ENCODE measurements at places on chromosomes 6 and 20. TPM values are rescaled to one million over a fixed set of nuclear protein-coding genes. Genes with fewer than 3 reads are reported as not detected.

DNA sequence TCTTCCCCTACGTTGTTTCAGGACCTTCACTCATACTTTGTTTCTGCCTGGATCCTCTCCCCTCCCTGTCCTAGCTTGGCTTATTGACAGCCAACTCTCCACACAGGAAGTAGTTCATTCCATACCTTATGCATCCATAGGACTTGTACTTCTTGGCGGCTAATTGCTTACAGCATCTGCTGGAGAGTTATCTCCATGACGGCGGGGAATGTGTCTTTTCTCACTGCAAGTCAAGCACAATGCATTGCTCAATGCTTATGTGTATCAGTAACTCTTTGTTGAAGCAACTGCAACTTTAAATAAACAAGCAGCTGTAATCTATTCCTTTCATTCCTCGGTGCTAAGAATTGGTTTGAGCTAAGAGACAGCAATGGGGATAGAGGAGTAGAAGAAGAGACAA is 551.3 kb upstream of the EPHA7 start:
- no peaks in the 10 kb centered on the region for H3K4me1 ChIP-seq
- H3K27me3 ChIP-seq: no peaks in the 10 kb centered on the region
- H3K27ac ChIP-seq: no peak overlapping the region
- no peaks in the 10 kb centered on the region for H3K36me3 ChIP-seq
- no peak overlapping the region for H3K4me3 ChIP-seq

DNA sequence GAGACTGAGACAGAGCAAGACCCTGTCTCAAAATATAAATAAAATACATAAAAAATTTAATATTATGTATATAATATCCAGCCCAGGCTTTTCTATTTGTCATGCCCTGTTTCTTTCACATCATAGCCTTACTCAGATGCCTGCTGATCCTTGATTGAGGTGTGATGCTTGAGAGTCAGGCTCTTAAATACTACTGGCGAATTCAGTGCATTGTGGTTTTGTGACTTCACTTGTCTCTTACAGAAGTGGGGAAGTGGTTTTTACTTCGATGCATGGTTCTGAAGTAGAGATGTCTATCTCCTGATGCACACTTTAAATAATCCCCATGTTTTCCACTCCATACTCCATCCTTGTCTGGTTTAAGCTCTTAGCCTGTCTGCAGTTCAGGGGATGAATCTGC is 29.1 kb downstream of the ASXL1 start:
- H3K27me3 ChIP-seq: no peaks in the 10 kb centered on the region
- no peak overlapping the region for H3K4me3 ChIP-seq
- H3K36me3 ChIP-seq: no peaks in the 10 kb centered on the region
- no peak for DNase-seq
- H3K27ac ChIP-seq: no peak overlapping the region
- peaks cover 5% of the 10 kb centered on the region for H3K4me1 ChIP-seq

DNA sequence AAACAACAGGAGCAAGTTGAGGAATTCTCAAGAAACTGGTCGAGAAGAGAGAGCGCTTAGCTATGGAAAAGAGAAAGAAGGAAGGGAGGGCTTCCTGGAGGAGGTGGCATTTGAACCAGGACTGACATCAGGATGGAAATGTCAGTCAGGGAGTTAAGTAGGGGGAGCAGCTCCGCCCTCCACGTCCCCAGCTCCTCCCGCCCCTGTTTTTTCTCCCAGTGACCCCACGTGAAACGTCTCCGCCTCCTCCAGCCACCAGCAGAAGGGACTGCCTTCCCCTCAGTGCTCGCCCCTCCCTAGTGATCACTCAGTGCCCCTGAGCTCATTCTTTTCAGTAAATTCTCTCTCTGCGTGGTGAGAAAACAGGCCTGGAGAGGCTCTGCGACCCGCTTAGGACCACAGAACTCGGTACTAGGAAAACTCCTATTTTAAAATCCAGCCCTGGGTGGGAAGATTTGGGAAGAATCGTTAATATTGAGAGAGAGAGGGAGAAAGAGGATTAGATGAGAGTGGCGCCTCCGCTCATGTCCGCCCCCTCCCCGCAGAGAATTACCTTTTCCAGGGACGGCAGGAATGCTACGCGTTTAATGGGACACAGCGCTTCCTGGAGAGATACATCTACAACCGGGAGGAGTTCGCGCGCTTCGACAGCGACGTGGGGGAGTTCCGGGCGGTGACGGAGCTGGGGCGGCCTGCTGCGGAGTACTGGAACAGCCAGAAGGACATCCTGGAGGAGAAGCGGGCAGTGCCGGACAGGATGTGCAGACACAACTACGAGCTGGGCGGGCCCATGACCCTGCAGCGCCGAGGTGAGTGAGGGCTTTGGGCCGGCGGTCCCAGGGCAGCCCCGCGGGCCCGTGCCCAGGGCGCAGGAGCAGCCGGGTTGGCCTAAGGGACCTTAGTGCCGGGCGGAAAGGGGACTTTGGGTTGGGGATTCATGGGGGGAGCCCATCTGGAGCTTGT is 4.6 kb downstream of the HLA-DPB1 start:
- H3K4me3 ChIP-seq: peak overlapping the region; percentile 12
- no peaks in the 10 kb centered on the region for H3K27me3 ChIP-seq
- peaks cover 6% of the 10 kb centered on the region for H3K4me1 ChIP-seq
- peak overlapping the region; percentile 51 for H3K27ac ChIP-seq
- no peaks in the 10 kb centered on the region for H3K36me3 ChIP-seq

GRCh38 chr20:17663486-17663885 is 18.6 kb downstream of the RRBP1 start:
- DNase-seq: no peak
- H3K36me3 ChIP-seq: peaks cover 16% of the 10 kb centered on the region
- H3K4me1 ChIP-seq: peaks cover 66% of the 10 kb centered on the region
- no peaks in the 10 kb centered on the region for H3K27me3 ChIP-seq
- H3K4me3 ChIP-seq: no peak overlapping the region
- no peak overlapping the region for H3K27ac ChIP-seq

GRCh38 chr20:35314816-35315631 is 22.8 kb upstream of the FAM83C start:
- DNase-seq: no peak
- no peaks in the 10 kb centered on the region for H3K4me1 ChIP-seq
- no peak overlapping the region for H3K4me3 ChIP-seq
- no peaks in the 10 kb centered on the region for H3K27me3 ChIP-seq
- no peaks in the 10 kb centered on the region for H3K36me3 ChIP-seq

DNA sequence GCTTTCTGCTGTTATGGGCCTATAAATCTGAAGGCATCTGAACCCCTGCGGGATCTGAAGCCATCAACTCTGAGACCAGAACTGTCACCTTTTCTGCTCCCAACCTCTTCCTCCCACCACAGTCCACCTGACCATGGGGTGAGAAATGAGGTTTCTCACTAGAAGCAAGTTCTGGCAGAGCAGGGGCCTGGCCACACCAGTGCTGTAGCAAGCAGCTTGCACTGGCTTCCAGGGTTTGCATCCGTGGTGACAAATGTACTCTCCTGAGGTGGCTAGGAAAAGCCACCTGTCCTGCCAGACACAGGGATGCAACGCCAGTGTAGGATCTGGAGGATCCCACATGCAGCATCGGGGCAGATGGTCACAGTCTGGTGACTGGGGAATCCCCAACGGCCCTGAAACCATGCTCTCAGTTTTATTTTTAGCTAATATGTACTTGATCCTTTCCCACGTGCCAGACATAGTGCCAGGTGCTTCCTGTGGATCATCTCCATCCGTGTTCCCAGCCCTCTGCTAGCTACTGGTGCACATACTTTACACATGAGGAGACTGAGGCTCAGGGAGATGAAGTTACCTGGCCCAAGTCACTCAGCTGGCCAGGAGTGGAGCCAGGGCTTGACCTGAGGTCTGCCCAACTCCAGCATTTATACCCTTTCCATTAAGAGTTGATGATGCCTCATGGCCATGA is 122.1 kb upstream of the SPACA1 start:
- no peaks in the 10 kb centered on the region for H3K4me1 ChIP-seq
- H3K36me3 ChIP-seq: no peaks in the 10 kb centered on the region
- H3K27ac ChIP-seq: no peak overlapping the region

DNA sequence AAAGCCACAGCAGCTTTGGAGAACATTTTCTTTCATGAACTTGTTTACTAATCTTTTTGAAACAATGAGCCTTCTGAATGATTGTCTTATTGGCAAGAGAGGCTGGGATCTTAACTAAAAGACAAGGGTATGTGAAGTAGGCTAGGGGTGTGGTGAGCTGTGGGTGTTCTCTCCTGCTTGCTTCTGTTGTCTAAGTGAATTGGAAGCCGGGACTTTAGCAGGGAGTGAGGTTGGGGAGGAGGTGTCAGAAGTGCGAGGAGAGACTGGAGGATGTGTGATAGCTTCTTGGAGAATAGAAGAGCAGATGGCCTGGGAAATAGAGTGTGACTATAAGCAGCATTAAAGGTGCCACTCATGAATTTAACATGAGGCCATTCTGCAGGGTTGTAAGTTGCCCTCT is 562.8 kb downstream of the UTRN start:
- no peaks in the 10 kb centered on the region for H3K4me1 ChIP-seq
- H3K27me3 ChIP-seq: no peaks in the 10 kb centered on the region
- H3K27ac ChIP-seq: no peak overlapping the region
- peaks cover 15% of the 10 kb centered on the region for H3K36me3 ChIP-seq

GRCh38 chr20:62809530-62810428 is 5.1 kb downstream of the OGFR start:
- H3K27ac ChIP-seq: no peak overlapping the region
- DNase-seq: no peak
- peaks cover 7% of the 10 kb centered on the region for H3K4me1 ChIP-seq
- no peak overlapping the region for H3K4me3 ChIP-seq
- no peaks in the 10 kb centered on the region for H3K27me3 ChIP-seq

DNA sequence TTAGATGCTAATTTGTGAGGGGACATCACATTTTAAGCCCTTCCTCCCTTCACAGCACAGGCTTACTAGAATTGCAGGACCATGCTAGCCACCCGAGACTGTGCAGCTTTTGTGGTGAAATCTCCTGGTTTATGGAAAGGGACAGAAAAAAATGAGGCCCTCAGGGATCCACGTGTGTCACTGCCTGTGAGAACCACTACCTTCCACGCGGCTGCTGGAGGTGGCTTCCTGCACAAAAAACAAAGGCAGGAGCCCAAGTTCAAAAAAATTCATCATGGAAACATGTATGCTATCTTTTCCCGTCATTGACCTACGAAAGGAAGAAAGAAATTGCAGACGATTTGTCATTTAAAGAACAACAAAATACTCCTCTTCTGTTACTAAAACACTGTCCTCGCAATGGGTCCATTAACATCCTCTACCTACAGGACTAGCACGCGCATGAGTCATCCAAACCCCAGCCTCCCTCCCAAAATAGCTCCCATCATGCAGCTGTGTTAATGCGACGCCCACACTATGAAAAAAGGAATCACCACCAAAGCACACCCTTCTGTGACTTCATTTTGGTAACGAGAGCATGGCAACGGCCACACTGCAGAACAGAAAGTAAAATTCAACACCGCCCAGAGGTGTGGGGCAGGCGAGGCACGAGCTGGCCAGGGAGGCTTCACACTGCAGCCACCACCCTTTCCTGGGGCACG is 45.7 kb downstream of the RAMACL start:
- no peak for DNase-seq
- no peaks in the 10 kb centered on the region for H3K36me3 ChIP-seq
- H3K4me1 ChIP-seq: no peaks in the 10 kb centered on the region

DNA sequence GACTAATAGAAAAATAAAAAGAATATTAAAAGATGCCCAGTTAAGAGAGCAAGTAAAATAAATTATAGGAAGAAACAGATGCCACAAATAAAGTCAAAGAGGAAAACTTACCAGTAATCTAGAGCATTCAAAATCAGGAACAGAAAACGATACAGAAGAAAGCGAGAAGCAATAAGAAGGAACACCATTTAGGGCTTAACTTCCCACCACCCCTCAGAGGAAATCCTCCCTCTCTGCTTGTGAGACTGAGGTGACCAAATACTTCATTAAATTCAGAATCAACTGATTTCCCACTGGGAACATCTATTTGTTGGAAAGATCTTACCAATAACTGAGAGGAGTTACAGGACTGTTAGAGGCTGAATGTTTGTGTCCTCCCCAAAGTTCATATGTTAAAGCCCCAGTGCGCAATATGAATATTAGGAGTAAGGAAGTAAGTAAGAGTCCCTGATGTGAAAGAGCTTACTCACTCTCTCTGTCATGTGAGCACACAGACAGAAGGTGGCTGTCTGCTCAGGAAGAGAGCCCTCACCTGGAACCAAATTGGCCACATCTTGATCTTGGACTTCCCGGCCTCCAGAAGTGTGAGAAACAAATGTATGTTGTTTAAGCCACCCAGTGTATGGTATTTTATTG is 19.5 kb downstream of the KATNA1 start:
- H3K4me1 ChIP-seq: no peaks in the 10 kb centered on the region
- no peaks in the 10 kb centered on the region for H3K27me3 ChIP-seq
- H3K36me3 ChIP-seq: peaks cover 5% of the 10 kb centered on the region
- no peak overlapping the region for H3K4me3 ChIP-seq

DNA sequence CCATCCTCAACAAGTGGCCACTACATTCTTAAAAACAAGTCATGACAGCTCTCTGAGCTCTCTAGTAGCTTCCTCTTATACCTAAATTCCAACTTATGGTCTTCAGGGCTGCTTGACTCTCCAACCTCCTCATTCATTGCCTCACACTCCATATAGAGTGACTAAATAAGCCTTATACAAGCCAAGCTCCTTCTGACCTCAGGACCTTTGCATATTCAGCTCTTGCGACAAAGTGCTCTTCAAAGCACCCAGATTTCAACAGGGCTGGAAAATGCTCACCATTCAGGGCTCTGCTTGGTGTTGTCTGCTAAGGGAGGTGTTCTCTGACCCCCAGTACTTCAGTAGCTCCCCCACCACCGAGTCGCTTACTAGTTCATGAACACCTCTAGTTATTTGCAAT is 3.7 kb downstream of the TREML2 start:
- no peak overlapping the region for H3K4me3 ChIP-seq
- no peak for DNase-seq
- no peaks in the 10 kb centered on the region for H3K27me3 ChIP-seq
- no peaks in the 10 kb centered on the region for H3K4me1 ChIP-seq
- H3K36me3 ChIP-seq: no peaks in the 10 kb centered on the region
- no peak overlapping the region for H3K27ac ChIP-seq

GRCh38 chr6:155062866-155063341 is 67.8 kb downstream of the TIAM2 start:
- no peak for DNase-seq
- H3K36me3 ChIP-seq: no peaks in the 10 kb centered on the region
- no peaks in the 10 kb centered on the region for H3K27me3 ChIP-seq
- no peaks in the 10 kb centered on the region for H3K4me1 ChIP-seq
- no peak overlapping the region for H3K27ac ChIP-seq

DNA sequence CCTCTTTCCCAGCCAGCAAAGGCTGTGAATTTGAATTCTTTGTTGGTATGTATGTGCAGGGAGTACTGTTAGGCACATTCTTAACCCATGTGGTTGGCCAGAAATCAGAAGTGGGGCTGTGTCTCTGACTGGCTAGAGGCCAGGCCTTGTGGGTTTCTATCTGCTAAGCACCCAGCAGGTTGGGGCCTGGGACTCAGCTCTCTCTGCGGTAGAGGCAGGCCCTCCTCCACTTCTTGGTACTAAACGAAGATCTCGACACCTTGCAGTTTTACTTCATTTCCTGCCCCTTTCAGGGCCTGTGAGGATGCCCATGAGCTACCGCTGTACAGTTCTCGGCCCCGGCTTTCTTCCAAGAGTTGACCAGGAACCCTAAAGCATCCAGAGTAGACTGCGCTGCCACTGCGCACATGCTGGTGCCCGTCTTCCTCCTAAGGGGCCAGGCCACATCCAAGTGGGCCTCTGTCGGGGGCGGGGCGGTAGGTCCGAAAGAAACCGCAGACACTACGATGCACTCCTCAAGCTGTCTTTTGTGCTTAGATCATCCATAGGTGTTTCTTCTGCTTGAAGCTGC is 51.1 kb downstream of the TCP11 start:
- DNase-seq: no peak
- peaks cover 10% of the 10 kb centered on the region for H3K36me3 ChIP-seq
- no peak overlapping the region for H3K27ac ChIP-seq
- no peaks in the 10 kb centered on the region for H3K4me1 ChIP-seq

GRCh38 chr6:154938221-154938580 is 56.9 kb upstream of the TIAM2 start:
- H3K27ac ChIP-seq: no peak overlapping the region
- H3K4me3 ChIP-seq: no peak overlapping the region
- H3K36me3 ChIP-seq: no peaks in the 10 kb centered on the region
- DNase-seq: peak; percentile 35

ADGRF4 gene
- total RNA-seq: not detected

OR2H1 gene
- not detected for total RNA-seq

CCND3 gene
- 14.2 TPM for total RNA-seq
